ENCODE measurements at places on chromosomes 5 and 9. TPM values are rescaled to one million over a fixed set of nuclear protein-coding genes. Genes with fewer than 3 reads are reported as not detected.

- H3K4me3 ChIP-seq, result no peak overlapping the region
- no peak overlapping the region for H3K27ac ChIP-seq
- H3K36me3 ChIP-seq, result no peaks in the 10 kb centered on the region
These were observed 118.8 kb downstream of the GALNT10 start for GRCh38 chr5:154309371-154309745.

- no peaks in the 10 kb centered on the region for H3K36me3 ChIP-seq
- no peaks in the 10 kb centered on the region for H3K27me3 ChIP-seq
- H3K4me1 ChIP-seq, result no peaks in the 10 kb centered on the region
- no peak overlapping the region for H3K27ac ChIP-seq
- H3K4me3 ChIP-seq, result no peak overlapping the region
These were observed 74.1 kb upstream of the CCL21 start for GRCh38 chr9:34783951-34784487.

- no peak overlapping the region for H3K4me3 ChIP-seq
- no peaks in the 10 kb centered on the region for H3K27me3 ChIP-seq
- H3K4me1 ChIP-seq, result no peaks in the 10 kb centered on the region
- no peaks in the 10 kb centered on the region for H3K36me3 ChIP-seq
These were observed 55.3 kb downstream of the OR2K2 start for GRCh38 chr9:111274737-111275136.

GRCh38 chr5:112049738-112050137, 292.7 kb upstream of the NREP start:
- H3K27ac ChIP-seq, result no peak overlapping the region
- H3K4me1 ChIP-seq, result no peaks in the 10 kb centered on the region
- no peaks in the 10 kb centered on the region for H3K27me3 ChIP-seq
- no peaks in the 10 kb centered on the region for H3K36me3 ChIP-seq

DNA sequence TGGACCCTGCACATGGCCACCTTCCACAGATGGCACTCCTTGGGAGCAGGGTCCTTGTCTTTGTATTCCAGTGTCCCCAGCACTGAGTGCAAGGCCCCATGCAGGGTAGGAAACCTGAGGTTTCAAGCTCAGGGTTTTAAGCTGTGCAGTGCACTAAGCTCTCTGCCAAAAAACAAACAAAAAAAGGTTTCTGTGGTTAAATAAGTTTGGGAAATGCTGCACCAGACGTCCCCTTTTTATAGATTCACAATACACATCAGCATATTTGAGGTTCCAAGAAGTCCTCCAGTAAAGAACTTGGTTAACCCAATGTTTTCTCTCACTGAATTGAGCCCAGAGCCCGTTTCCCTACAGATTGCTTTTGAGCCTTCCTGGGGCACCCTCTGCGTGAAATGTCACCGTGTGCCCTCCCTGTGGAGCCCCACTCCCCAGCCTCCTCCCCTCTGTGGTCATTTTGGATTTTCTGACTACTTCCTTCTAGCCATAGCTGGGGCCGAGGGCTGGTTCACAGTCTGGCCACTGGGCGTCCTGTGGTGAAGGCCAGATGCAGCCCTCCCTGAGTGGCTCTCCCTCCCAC, 17.1 kb downstream of the DELE1 start:
- H3K27ac ChIP-seq, result no peak overlapping the region
- no peaks in the 10 kb centered on the region for H3K27me3 ChIP-seq
- H3K4me1 ChIP-seq, result no peaks in the 10 kb centered on the region
- no peak overlapping the region for H3K4me3 ChIP-seq
- H3K36me3 ChIP-seq, result peaks cover 22% of the 10 kb centered on the region

DNA sequence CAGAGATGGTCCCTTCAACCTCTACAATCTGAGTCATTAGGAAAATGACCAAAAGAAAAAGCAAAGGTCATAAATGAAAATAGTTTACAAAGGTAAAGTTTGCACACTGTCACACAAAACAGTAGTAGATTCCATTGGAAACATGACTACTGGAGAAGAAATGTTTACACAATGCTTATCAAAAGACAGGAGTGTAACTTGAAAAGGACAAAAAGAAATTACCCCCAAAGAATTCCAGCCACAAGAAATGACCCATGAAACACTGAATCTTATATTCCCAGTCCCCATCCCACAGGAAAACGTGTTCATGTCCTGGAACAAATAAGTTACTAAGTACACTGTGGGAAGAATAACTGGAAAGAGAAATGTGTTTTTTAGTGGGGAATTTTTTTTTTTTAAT, 385.1 kb downstream of the SEMA5A start:
- H3K36me3 ChIP-seq, result no peaks in the 10 kb centered on the region
- H3K4me3 ChIP-seq, result no peak overlapping the region
- no peak for DNase-seq
- H3K27me3 ChIP-seq, result no peaks in the 10 kb centered on the region

Gene PDZD2
- total RNA-seq, result 12.9 TPM

Gene ACSL6
- 2.1 TPM for total RNA-seq

Gene PTPRD
- total RNA-seq, result 4.3 TPM

Gene ADAMTS16
- total RNA-seq, result 1.8 TPM

Gene ZNF354C
- total RNA-seq, result 4.0 TPM

Gene ESM1
- total RNA-seq, result not detected

Gene CNTNAP3B
- 34.2 TPM for total RNA-seq

Gene OR13J1
- total RNA-seq, result not detected

Gene APBA1
- total RNA-seq, result 3.6 TPM

Gene TRIM36
- 2.9 TPM for total RNA-seq

Measured in body of pancreas (tissue), 4 donors.